Karpas-422 (cell line): ENCODE measurements at places on chromosomes 4 and X. TPM values are rescaled to one million over a fixed set of nuclear protein-coding genes. Genes with fewer than 3 reads are reported as not detected.

IL1RAPL2 gene
- total RNA-seq: not detected in 2 replicates

KDM5C gene
- 52.9 and 104 TPM in 2 replicates for total RNA-seq

IL2 gene
- total RNA-seq: not detected in 2 replicates

SPANXD gene
- not detected in 2 replicates for total RNA-seq

ENPEP gene
- total RNA-seq: not detected in 2 replicates

GPAT3 gene
- total RNA-seq: not detected in 2 replicates

BTK gene
- total RNA-seq: 81.6 and 94.2 TPM in 2 replicates

TLR8 gene
- not detected in 2 replicates for total RNA-seq

LUZP4 gene
- total RNA-seq: not detected in 2 replicates

CFAP99 gene
- total RNA-seq: 0.67 TPM in 1 of 2 replicates, not detected in the other

RNF175 gene
- 0.14 and 0.34 TPM in 2 replicates for total RNA-seq

SLC7A11 gene
- 12.1 and 24.0 TPM in 2 replicates for total RNA-seq

LPAR4 gene
- not detected in 2 replicates for total RNA-seq

CDKL5 gene
- 0.82 and 2.1 TPM in 2 replicates for total RNA-seq

TMEM150C gene
- not detected in 2 replicates for total RNA-seq

UGT2A3 gene
- total RNA-seq: not detected in 2 replicates

RHOH gene
- total RNA-seq: 39.5 and 68.4 TPM in 2 replicates

NLGN3 gene
- 0.86 and 1.9 TPM in 2 replicates for total RNA-seq

NXF2B gene
- not detected in 2 replicates for total RNA-seq

GPR82 gene
- total RNA-seq: 0.07 TPM in 1 of 2 replicates, not detected in the other

SYNPO2 gene
- 0.94 and 1.2 TPM in 2 replicates for total RNA-seq

CCKAR gene
- not detected in 2 replicates for total RNA-seq

MAGEH1 gene
- total RNA-seq: 16.4 and 24.1 TPM in 2 replicates

SPP1 gene
- not detected in 2 replicates for total RNA-seq

CYTL1 gene
- not detected in 2 replicates for total RNA-seq

PLRG1 gene
- 57.9 and 112 TPM in 2 replicates for total RNA-seq

ZMAT1 gene
- total RNA-seq: 4.1 and 9.1 TPM in 2 replicates

ADGRG4 gene
- total RNA-seq: not detected in 2 replicates

DGAT2L6 gene
- total RNA-seq: not detected in 2 replicates

CRMP1 gene
- total RNA-seq: 0.40 and 0.48 TPM in 2 replicates

MAGEA12 gene
- 0.36 TPM in 1 of 2 replicates, not detected in the other for total RNA-seq

RIPPLY1 gene
- not detected in 2 replicates for total RNA-seq

CXCR3 gene
- not detected in 2 replicates for total RNA-seq

CYSLTR1 gene
- 1.2 and 2.2 TPM in 2 replicates for total RNA-seq

ARHGEF38 gene
- total RNA-seq: not detected in 2 replicates

ELF4 gene
- 29.1 and 31.7 TPM in 2 replicates for total RNA-seq

DCK gene
- 50.4 and 148 TPM in 2 replicates for total RNA-seq

GUCY1B1 gene
- total RNA-seq: 0.47 and 3.2 TPM in 2 replicates

UBL4A gene
- total RNA-seq: 30.4 and 52.2 TPM in 2 replicates

LRP2BP gene
- total RNA-seq: 0.26 TPM in 1 of 2 replicates, not detected in the other

PLAC1 gene
- not detected in 2 replicates for total RNA-seq

GLRA3 gene
- not detected in 2 replicates for total RNA-seq

HTT gene
- total RNA-seq: 24.8 and 48.7 TPM in 2 replicates

ETDA gene
- total RNA-seq: not detected in 2 replicates

SOD3 gene
- not detected in 2 replicates for total RNA-seq

F11 gene
- 0.34 TPM in 1 of 2 replicates, not detected in the other for total RNA-seq

FAM114A1 gene
- total RNA-seq: 1.6 and 4.1 TPM in 2 replicates

ZNF518B gene
- 29.7 and 76.6 TPM in 2 replicates for total RNA-seq

NPFFR2 gene
- total RNA-seq: not detected in 2 replicates

SLIT2 gene
- total RNA-seq: not detected in 2 replicates

MTNR1A gene
- not detected in 2 replicates for total RNA-seq

TBC1D19 gene
- total RNA-seq: 5.6 and 14.1 TPM in 2 replicates

ZFX gene
- total RNA-seq: 26.4 and 44.2 TPM in 2 replicates

ALAS2 gene
- total RNA-seq: not detected in 2 replicates

GRIA2 gene
- total RNA-seq: not detected in 2 replicates

TMPRSS11D gene
- not detected in 2 replicates for total RNA-seq

NDST3 gene
- not detected in 2 replicates for total RNA-seq

MMRN1 gene
- not detected in 2 replicates for total RNA-seq

QRFPR gene
- not detected in 2 replicates for total RNA-seq
